T-helper 17 cell (primary cell): ENCODE measurements at places on chromosomes 3 and 15. TPM values are rescaled to one million over a fixed set of nuclear protein-coding genes. Genes with fewer than 3 reads are reported as not detected.

The MESP2 gene
- total RNA-seq: not detected

The COPS2 gene
- 107 TPM for total RNA-seq

The SLC28A2 gene
- total RNA-seq: not detected

The APOD gene
- not detected for total RNA-seq

The GOLGA8H gene
- total RNA-seq: not detected

The FBXW12 gene
- not detected for total RNA-seq

The UBAP1L gene
- 7.8 TPM for total RNA-seq

The FSD2 gene
- not detected for total RNA-seq

The HYAL2 gene
- total RNA-seq: 2.1 TPM

The GREM1 gene
- not detected for total RNA-seq

The FYTTD1 gene
- 52.0 TPM for total RNA-seq

The PLA2G4D gene
- total RNA-seq: not detected

The CCDC13 gene
- 0.94 TPM for total RNA-seq

- DNase-seq: no peak
Observed at GRCh38 chr3:152084441-152085158, 184.1 kb upstream of the MBNL1 start.

GRCh38 chr3:32276279-32276841 is 37.9 kb downstream of the CMTM8 start:
- DNase-seq: no peak

DNA sequence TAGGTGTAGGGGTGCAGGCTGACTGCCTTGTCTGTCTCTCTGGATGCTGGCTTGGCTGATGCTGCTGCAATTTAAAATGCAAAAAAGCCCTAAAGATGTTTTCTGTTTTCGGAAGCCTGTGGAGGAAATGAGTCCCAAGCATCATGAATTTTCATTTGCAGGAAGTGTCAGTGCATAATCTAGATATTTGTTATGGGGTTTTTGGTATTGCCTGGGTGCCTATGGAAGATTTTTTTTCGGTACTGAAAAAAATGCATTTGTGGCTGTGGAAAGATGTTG is 1.9 kb downstream of the CACNA1D start:
- no peak for DNase-seq

GRCh38 chr3:151750181-151750580 is 16.5 kb downstream of the AADACL2 start:
- DNase-seq: no peak

GRCh38 chr3:128178782-128179483 is 25.7 kb downstream of the EEFSEC start:
- DNase-seq: no peak

DNA sequence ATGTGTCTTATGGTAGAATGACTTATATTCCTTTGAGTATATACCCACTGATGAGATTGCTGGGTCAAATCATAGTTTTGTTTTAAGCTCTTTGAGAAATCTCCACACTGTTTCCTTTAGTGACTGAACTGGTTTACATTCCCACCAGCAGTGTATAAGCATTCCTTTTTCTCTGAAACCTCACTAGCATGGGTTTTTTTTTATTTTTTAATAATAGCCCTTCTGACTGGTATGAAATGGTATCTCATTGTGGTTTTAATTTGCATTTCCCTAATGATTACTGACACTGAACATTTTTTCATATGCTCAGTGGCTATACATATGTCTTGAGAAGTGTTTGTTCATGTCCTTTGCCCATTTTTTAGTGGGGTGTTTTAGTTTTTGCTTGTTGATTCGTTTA is 494.3 kb downstream of the SQOR start:
- no peak for DNase-seq

GRCh38 chr3:148631124-148631903 is 66.4 kb upstream of the AGTR1 start:
- no peak for DNase-seq

DNA sequence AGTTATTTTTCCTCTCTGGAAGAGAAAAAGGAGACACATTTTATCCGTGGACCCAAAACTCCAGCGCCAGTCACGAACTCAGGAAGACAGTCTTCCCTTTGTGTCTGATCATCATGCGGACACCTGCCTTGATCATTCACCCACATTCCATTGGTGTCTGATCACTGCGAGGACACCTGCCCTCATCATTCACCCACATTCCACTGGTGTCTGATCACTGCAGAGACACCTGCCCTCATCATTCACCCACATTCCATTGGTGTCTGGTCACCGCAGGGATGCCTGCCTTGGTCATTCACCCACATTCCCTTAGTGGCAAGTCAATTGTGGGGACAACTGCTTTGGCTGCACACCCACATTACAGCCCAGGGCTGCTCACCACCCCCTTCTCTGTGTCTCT is 148.9 kb downstream of the ROBO1 start:
- DNase-seq: no peak

DNA sequence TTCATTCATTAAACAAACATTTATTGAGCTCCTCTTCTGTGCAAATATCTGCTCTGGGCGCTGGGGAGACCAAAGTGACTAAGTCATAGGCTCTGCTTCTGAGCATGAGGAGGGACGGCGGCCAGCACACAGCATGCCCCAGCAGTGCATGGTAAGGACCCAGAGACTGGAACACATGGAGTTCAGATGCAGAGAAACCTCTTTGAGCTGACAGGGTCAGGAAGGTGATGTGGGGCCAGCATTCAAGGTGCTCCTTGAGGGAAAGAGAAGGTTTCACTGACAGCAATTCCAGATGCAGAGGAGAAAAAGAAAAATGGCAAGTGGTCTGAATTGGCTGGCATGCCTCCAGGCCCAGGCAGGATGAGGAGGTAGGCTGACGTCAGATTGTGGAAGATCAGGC is 234.5 kb downstream of the UACA start:
- no peak for DNase-seq

DNA sequence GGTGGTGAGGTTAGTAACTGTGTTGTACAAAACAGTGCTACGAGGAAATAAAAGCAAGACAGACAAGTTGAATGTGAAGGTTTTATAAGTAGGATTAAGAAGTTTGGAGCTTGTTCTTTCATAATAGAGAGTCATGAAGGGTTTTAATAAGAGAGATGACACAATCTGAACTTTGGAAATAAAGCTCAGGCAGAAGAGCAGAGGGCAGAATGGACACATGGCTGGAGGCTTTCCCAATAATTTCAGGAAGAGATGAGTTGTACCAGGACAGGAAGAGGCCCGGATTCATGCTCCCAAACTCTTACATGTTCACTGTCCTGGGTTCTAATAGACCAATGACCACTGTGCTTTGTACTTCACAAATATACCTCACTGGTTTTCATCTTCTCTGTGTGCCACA is 194.8 kb downstream of the SLC9A9 start:
- DNase-seq: no peak

DNA sequence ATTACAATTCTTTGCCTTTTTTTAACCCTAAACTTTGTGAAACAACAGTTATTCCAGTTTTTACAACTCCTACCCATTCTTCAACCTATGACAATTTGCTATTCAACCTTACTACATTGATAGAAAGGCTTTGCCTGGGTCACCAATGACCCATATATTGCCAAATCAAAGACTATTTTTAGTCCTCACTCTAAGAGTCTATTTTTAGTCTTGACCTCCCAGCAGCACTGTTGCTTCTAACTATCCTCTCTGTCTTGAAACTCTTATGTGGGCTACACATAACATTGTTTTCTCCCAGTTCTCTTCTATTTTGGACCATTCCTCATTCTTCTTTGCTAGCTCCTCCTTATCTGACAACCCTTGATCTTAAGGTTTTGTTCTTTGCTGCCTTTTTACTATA is 71.4 kb downstream of the C3orf80 start:
- DNase-seq: no peak

DNA sequence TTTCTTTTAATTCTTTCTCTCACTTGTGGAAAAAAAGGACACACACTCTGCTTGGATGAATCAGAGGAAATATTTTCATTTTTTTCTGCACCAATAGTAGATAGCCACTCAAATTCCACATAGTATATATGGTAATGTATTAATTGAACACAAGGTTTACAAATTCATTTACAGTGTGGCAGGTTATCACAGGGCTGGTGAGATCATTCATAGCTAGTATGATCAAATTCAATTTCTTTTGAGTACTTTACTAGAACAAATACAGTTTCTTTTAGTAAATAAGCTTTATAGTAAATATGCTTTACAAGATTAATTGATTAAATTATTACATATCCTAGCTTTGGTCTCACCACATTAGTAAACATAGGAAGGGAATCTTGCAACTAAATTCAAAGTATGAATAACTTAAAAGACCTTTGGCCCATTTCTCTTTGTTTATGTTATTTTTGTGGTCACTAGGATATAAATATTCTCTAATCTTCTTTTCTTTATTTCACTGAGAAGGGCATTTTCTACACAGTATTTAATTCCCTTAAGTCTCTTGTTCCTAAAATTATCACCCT is 40.1 kb upstream of the PARP14 start:
- DNase-seq: no peak

- DNase-seq: no peak
Observed at GRCh38 chr3:28151608-28152228, 89.7 kb upstream of the CMC1 start.

DNA sequence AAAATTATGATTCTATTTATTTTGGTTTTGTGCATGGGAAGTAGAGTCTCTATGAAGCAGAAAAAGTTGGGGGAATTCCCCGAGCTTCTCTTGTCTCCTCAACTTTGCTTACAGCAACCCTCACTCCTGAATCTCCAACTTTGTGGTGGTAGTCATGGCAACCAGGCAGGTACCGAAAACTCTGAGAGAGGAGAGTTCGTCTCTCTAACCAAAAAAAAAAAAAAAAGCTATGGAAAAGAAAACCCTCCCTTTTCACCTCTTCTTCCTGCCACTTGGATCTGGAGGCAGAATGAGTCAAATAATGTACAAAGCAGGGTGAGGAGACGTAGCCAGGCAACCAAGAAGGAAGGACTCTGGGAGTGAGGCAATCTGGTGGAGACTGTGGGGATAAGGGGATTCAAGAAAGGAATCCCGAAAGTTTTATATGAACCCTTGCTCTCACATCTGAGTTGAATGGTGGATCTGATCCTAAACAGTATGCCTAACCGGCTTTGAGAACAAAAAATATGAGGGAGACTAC is 108.1 kb downstream of the PLOD2 start:
- DNase-seq: no peak

- DNase-seq: no peak
Observed at GRCh38 chr15:65917407-65917756, 48.1 kb downstream of the RAB11A start.

- no peak for DNase-seq
Observed at GRCh38 chr15:68447209-68447608, 15.2 kb upstream of the ITGA11 start.

DNA sequence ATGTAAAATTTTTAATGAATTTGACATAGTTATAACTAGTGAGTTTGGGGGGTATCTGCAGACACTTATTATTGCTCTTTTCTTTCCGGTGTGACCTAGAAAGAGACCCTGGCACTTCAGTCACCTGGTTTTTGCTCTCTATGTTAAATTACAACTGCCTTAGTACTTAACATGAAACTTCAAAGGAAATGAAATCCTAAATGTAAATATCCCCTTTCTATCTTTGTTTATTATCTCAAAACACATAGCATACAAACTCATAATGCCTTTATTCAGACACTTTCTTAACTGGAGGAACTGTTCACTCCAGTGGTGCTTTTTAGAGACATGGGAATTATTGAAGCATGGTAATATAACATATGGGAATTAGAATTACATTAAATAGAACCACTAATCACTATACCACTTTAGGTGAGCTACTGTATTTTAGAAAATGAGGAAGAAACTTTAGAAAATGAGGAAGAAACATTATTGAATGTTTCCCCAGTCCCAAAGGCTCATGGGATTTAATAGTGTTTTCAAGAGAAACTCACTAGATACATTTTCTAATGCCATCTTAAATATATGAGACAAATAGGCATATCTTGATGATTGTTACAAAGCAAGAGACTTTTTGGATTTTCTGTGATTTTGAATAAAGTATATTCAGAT is 119.5 kb upstream of the MLF1 start:
- no peak for DNase-seq

- DNase-seq: no peak
Observed at GRCh38 chr15:40545457-40545856, 19.4 kb downstream of the CCDC32 start.

GRCh38 chr3:32366638-32367397 is 24.8 kb upstream of the CMTM7 start:
- no peak for DNase-seq

- no peak for DNase-seq
Observed at GRCh38 chr15:58406811-58407210, 25.0 kb upstream of the LIPC start.

- DNase-seq: no peak
Observed at GRCh38 chr3:158864492-158864891, 62.6 kb downstream of the MFSD1 start.

DNA sequence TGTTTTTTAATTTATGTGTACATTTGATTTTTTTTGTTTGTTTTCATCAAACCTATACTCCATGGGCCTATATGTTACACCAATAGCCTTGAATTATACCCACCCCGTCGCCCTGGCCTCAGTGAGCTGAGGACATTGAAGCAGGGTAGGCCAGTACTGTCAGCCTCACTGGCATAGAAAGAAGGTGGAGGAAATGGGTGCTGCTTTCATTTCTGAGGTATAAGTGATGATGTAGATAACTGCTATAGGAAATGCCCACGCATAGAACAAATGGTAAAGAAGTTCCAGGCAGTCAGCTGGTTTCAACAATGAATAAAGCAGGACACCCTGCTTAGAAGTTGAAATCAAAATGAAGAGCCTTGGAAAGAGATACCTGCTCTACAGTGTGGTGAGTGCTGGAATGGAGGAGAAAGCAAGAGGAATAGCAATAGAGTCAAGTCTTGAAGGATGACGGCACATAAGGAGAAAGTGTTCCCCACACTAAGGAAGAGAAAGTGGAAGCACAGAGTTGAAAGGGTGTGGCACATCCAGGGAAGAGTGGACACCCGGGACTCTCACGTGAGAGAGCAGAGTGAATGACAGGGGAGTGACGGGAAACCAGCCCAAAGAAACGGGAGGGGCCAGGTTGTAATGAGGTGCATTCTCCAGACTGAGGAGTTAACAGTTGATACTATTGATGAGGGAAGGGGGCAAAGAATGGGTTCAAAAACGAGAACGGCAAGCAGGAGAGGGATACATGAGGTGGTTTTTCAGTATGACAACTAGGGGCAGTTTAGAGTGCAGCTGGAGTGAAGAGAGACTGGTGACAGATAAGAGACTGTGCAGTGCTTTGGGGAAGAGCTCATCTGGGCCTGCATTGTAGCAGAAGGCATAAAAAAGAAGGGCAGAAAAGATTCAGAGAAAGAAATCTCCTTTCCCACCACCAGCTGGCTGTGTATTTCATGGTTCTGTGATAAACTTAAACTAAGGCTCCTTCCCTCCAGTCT is 70.5 kb downstream of the KLHL25 start:
- no peak for DNase-seq

DNA sequence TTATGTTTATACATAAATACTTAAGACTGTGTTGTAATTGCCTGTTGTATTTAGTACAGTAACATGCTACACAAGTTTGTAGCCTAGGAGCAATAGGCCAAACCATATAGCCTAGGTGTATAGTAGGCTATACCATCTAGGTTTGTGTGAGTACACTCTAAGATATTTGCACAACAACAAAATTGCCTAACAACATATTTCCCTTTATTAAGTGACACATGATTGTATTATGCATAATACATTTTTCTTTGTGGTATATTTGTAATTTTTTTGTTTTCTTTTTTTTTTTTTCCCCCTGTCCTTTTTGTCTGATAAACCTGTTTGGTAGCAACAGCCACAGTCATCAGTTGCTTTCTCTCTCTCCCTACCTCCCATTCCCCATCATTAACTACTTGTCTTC is 945.6 kb downstream of the ZPLD1 start:
- DNase-seq: no peak

GRCh38 chr15:28932361-28932760 is 46.6 kb downstream of the APBA2 start:
- no peak for DNase-seq
